ENCODE measurements at places on chromosomes 12 and 14. TPM values are rescaled to one million over a fixed set of nuclear protein-coding genes. Genes with fewer than 3 reads are reported as not detected.

CRIP1 gene
- 791 TPM for total RNA-seq

BATF gene
- 1.0 TPM for total RNA-seq

REM2 gene
- 0.18 TPM for total RNA-seq

DDIT3 gene
- total RNA-seq: 39.0 TPM

ASPG gene
- not detected for total RNA-seq

RFX4 gene
- total RNA-seq: not detected

GNG2 gene
- total RNA-seq: not detected

SLC6A13 gene
- not detected for total RNA-seq

SERPINA4 gene
- total RNA-seq: 1.8 TPM

P2RX2 gene
- total RNA-seq: not detected

NRXN3 gene
- total RNA-seq: not detected

MYH7 gene
- not detected for total RNA-seq

NGB gene
- not detected for total RNA-seq

HSPB8 gene
- 0.13 TPM for total RNA-seq

ESPL1 gene
- 31.0 TPM for total RNA-seq

IL26 gene
- total RNA-seq: not detected

TAS2R50 gene
- total RNA-seq: 0.26 TPM

FLRT2 gene
- not detected for total RNA-seq

GLI1 gene
- 4.2 TPM for total RNA-seq

KRT71 gene
- not detected for total RNA-seq

TMEM52B gene
- total RNA-seq: not detected

CD163 gene
- total RNA-seq: not detected

RECQL gene
- total RNA-seq: 11.3 TPM

COPS7A gene
- 103 TPM for total RNA-seq

PPFIA2 gene
- total RNA-seq: not detected

ACSS3 gene
- total RNA-seq: not detected

VDR gene
- total RNA-seq: 15.4 TPM

TAMALIN gene
- 0.05 TPM for total RNA-seq

DCP1B gene
- 2.3 TPM for total RNA-seq

OVCH1 gene
- total RNA-seq: not detected

SIX6 gene
- total RNA-seq: not detected

RNASE7 gene
- not detected for total RNA-seq

GPR65 gene
- total RNA-seq: not detected

GPRC5A gene
- total RNA-seq: 162 TPM

NANOG gene
- total RNA-seq: not detected

RNASE4 gene
- 6.6 TPM for total RNA-seq

HVCN1 gene
- not detected for total RNA-seq

STON2 gene
- total RNA-seq: 1.6 TPM

PARP11 gene
- total RNA-seq: 0.60 TPM

AVPR1A gene
- total RNA-seq: not detected

KRT85 gene
- total RNA-seq: not detected

PPP4R4 gene
- 0.03 TPM for total RNA-seq

AHNAK2 gene
- total RNA-seq: 1.5 TPM

WNT5B gene
- 0.08 TPM for total RNA-seq

DTX1 gene
- total RNA-seq: not detected

IFT81 gene
- total RNA-seq: 5.8 TPM

INHBE gene
- 0.41 TPM for total RNA-seq

TMEM253 gene
- 0.41 TPM for total RNA-seq

LALBA gene
- total RNA-seq: not detected

EDDM3A gene
- total RNA-seq: not detected

SERPINA9 gene
- total RNA-seq: not detected

CLEC2B gene
- not detected for total RNA-seq

SLC38A4 gene
- total RNA-seq: 0.08 TPM

SIX4 gene
- total RNA-seq: 7.5 TPM

CMKLR1 gene
- total RNA-seq: not detected

GPRC5D gene
- total RNA-seq: not detected

SMIM41 gene
- total RNA-seq: not detected

SAMD15 gene
- total RNA-seq: 0.23 TPM
